ENCODE measurements at places on chromosomes 6 and 20.

GRCh38 chr20:49210757-49211110 is 8.5 kb upstream of the DDX27 start:
- no peak for DNase-seq
- H3K36me3 ChIP-seq = no peaks in the 10 kb centered on the region
- H3K27ac ChIP-seq = no peak overlapping the region
- no peak overlapping the region for H3K4me3 ChIP-seq
- no peaks in the 10 kb centered on the region for H3K27me3 ChIP-seq

DNA sequence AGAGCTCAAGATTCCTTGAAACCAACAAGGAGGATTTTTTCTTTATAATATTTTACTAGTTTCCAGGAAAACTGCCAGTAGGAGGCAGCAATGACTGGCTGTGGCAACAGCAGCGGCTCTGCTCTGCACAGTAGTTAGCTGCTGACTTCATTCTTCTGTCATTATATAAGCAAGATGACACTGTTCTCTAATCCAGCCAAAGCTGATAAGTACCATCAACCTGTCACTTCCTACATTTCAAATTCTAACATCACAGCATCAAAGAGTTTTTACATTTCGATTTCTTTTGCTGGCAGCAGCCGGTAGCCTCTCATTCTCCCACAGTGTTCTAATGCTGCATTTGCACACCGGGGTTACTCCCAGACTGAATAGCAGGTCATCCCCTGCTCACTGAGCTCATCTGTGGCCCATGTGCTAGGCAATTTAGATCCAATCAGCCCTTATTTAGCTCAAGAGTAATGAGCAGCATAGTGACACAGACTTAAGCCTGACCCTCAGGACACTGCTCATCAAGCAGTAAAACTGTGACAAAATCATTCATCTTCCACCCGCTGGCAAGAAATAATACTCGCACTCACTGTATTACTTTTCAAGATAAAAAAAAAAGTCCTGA is 67.8 kb downstream of the MMS22L start:
- no peaks in the 10 kb centered on the region for H3K27me3 ChIP-seq
- H3K4me3 ChIP-seq = no peak overlapping the region
- no peaks in the 10 kb centered on the region for H3K4me1 ChIP-seq
- peaks cover 4% of the 10 kb centered on the region for H3K36me3 ChIP-seq
- H3K27ac ChIP-seq = no peak overlapping the region

DNA sequence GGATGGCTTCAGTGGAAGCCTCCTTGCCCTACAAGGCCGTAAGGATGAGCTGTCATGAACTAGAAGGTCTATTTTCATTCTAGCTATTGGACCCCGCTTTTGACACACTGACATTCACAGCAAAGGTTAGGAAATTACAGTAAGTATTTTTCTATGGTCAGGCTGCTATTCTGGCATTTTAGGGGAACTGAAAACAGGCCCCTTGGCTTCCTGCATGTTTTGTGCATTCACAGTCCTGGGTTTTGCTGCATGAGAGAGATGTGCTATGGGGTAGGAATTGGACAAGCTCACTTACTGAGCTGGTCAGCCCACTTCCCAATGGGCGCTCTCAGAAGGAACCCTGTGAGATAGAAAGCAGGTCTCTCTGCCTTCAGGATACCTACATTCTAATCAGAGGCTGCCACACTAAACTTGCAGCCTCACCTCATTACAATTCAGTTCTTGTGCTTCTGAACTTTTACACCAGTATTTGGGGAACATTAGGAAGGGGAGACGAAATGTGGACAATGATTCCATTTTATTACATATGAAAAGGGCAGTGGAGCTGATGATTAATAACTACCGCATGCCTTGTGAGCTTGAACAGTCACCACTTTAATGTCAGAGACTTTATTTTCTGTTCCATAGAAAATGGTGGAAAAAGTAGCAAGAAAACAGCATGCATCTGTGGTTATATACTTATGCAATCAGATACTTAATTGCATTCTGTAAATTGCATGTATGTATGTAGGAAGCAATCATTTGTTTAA is 86.6 kb upstream of the TAB2 start:
- H3K4me1 ChIP-seq = peaks cover 59% of the 10 kb centered on the region
- H3K36me3 ChIP-seq = no peaks in the 10 kb centered on the region
- DNase-seq = peak; percentile 43
- H3K27me3 ChIP-seq = no peaks in the 10 kb centered on the region
- H3K4me3 ChIP-seq = no peak overlapping the region
- no peak overlapping the region for H3K27ac ChIP-seq

- H3K27me3 ChIP-seq = no peaks in the 10 kb centered on the region
- DNase-seq = peak; percentile 85
- peaks cover 5% of the 10 kb centered on the region for H3K4me1 ChIP-seq
These were observed 5.1 kb downstream of the PRND start for GRCh38 chr20:4726710-4727397.

DNA sequence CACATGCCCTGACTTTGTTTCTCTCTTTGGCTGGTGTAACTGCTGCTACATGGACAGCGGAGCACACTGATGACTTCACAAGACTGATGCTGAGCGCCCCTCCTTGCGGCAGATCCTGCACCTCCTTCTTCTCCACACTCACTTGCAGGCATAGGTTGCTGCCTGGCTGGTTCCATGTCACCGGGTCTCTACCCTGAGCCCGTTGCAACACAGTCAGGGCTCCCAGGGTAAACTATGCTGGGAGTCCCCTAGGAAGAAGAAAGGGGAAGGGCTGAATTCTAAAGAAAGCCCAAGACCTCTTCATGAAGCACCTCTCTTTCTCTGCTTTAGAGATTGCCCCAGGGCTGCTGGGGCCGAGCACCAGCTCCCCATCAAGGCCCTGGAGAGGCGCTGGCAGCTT is 83.3 kb upstream of the DUSP22 start:
- peaks cover 10% of the 10 kb centered on the region for H3K4me1 ChIP-seq
- peak; percentile 65 for DNase-seq
- no peak overlapping the region for H3K27ac ChIP-seq

Measured in CD14-positive monocyte (primary cell).